NCI-H1436 (cell line): ENCODE measurements at places on chromosomes 2 and 18.

DNA sequence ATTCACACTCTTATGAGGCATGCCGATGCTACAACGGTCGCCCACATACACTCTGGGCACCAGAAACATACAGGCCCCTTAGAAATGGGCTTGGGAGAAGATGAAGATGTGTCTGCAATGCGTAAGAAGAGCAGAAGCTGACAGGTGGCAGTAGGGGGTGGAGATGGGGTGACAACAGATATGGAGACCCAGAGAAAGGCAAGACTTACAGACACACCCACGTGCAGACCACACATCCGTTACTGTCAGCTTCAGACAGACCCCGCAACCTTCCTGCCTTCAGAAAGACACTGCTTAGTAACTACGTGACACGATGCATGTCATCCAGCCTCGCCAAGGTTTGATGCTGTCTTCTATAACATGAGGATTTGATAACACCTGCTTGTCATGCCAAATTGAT lies 89.5 kb downstream of the ZFP36L2 start:
- DNase-seq = no peak

GRCh38 chr2:219171231-219171651 lies 1.4 kb upstream of the SLC23A3 start:
- DNase-seq = peak; percentile 22

DNA sequence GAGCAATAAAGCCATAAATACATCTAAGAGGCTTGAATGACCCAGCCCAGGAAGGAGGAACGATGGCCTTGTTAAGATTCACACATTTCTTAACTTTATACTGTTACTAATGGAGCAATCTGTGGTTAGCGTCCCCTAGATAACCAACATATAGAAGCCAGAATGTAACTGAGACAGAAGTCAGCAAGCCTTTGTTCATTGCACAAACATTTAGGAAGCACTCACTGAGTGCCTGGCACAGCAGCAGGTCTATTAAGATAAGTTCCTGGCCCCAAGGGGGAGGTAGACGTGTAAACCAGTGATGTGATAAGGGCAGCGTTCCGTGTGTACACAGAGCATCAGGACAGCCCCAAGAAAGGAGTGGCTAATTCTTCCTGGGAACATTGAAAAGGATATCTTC lies 63.6 kb upstream of the ATL2 start:
- DNase-seq = no peak

- DNase-seq = no peak
Measured at GRCh38 chr2:10556271-10557140, 108.4 kb upstream of the ODC1 start.

- no peak for DNase-seq
Measured at GRCh38 chr2:195470622-195471021, 186.4 kb upstream of the SLC39A10 start.

GRCh38 chr2:189481071-189481470 lies 39.8 kb downstream of the WDR75 start:
- no peak for DNase-seq

DNA sequence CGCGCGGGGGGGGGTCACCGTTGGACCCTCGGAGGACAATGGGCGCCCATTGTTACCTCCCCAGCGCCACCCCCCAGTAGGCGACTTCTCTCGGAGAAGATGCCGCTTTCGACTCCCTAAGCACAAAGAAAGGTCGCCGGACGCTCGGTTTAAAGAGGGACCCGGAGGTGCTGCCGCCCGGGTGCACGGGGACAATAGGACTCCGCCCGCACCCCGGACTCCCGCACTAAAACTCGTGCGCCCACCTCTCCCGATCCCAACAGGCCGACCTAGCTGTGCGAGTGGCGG lies 318 bp upstream of the CDC42EP3 start:
- no peak for DNase-seq

- DNase-seq = no peak
Measured at GRCh38 chr2:112811841-112812306, 24.7 kb downstream of the IL1B start.

DNA sequence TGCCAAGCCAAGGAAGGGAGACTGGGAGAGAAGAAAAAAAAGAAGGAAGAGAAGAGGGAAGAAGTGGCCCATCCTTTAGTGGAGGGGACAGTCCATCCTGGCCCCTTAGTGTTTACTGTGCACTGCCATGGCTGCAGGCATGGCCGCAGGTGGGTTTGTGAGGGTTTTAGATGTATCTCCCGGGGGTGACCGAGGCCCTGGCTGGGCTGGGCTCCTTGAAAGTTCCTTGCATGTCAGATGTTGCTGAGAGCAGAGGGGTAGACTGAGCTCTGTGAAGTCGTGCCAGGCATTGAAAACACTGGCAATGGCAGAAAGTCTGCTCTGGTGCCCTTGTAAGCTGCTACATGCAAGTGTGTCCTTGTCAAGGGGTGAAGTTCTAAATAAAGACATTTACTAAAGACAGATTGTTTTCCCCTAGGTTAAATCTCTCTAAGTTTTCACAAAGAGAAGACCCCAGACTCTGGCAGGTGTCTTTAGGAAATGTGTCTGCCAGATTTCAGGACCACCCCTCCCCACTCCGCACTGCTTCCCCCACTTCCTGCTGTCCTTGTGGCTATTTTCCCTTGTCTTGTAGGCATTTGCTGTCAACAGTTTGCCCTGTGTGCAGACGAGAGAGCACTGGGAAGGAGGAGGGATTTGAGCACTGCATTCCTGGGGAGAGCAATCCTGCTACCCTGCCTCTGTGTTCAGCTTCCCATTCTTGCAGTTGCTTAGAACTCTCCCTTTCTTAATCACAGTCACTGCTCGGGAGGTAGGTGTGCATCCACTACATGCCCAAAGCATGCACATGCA lies 68.4 kb downstream of the ACOXL start:
- no peak for DNase-seq

- no peak for DNase-seq
Measured at GRCh38 chr2:48170281-48170680, 264.0 kb upstream of the FBXO11 start.
